ENCODE measurements at places on chromosomes 1 and 21.

DNA sequence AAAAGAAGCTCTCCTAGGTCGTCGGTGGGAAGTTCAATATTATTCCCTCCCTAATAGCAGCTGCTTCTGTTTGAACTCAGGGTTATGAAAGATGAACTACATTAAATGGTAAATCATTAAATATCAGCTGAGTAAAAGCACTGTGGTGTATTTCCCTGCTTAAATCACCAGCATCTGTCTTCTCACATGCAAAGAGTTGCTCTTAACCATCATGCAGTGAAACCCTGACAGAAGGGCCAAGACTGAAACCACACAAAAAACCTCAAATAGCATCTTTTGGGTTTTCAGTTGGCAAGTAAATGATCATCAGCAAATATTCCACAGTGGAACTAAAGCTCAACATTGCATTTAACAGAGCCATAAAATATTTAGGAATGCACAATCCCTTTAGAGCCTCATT, 380.0 kb upstream of the ADGRL2 start:
- DNase-seq, result no peak

- no peak for DNase-seq
Measured at GRCh38 chr1:187987236-187987776, 1158.6 kb downstream of the PLA2G4A start.

DNA sequence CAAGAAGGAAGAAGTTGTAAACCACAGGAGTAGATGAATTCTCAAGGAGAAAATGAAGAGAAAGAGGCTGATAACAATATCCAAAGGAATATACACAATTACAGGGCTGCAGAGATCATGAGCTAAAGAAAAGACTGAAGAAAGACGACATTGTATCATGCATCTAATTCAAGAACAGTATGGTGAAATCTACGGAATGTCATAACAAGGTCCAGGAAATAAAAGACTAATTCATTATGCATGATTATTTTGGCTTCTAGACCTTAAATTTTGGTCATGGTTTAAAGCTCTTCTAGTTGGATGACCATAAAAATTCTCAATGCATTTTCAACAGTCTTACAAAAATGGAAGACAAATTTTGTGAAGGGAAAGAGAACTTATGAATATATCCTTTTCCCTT, 71.7 kb downstream of the SH3GLB1 start:
- no peak for DNase-seq

DNA sequence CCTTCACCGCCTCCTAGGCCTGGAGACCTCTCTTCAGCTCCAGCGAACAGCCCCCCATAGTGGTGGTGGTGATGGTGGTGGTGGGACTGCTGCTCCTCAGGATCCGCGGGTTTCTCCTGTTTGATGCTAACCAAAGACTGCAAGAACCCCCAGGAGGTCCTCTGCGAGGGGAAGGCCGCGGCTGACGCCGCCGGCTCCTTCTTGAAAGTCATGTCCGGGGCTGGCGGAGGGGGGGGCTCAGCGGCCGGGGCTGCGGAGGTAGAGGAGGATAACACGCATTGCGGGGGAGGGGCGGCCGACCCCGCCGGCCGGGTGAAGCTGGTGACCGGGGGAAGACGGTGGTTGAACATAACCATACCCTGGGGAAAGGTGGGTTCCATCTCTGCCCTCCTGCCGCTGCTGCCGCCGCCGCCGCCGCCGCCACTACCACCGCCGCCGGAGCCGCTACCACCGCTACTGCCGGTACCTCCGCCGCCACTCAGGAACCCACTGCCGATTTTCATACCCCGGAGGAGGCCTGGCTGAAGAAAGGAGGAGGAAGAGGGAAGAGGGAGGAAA, 554 bp downstream of the ZNF281 start:
- DNase-seq, result peak; percentile 69

GRCh38 chr1:204725821-204726448, 40.4 kb upstream of the LRRN2 start:
- DNase-seq, result peak; percentile 88

DNA sequence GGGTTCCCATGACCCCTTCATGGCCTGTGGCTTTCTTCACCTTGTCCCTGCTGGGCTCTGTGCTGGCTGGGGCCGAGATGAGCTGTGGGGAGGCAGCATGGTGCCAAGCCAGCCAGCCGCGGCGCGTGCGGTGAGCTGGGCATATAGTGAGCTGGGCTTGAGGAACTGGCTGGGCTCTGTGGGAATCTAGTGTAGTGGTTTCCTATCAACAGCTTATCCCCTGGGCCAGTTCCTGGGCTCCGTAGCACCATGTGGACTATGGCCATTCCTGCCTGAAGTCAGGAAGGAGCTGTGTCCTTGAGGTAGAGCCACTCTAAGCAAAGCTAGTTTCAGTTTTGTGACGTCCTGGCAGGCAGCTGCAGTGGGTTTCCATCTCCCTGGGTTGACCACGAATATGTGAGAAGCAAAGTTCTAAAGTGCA, 1.8 kb downstream of the NCMAP start:
- no peak for DNase-seq

- no peak for DNase-seq
Measured at GRCh38 chr1:184389446-184389845, 2.6 kb downstream of the C1orf21 start.

GRCh38 chr1:237672748-237673147, 218.0 kb downstream of the ZP4 start:
- DNase-seq, result peak; percentile 45

- peak; percentile 30 for DNase-seq
Measured at GRCh38 chr1:198798923-198799386, 160.1 kb downstream of the PTPRC start.

- no peak for DNase-seq
Measured at GRCh38 chr1:155039308-155039669, 5.7 kb downstream of the DCST1 start.

DNA sequence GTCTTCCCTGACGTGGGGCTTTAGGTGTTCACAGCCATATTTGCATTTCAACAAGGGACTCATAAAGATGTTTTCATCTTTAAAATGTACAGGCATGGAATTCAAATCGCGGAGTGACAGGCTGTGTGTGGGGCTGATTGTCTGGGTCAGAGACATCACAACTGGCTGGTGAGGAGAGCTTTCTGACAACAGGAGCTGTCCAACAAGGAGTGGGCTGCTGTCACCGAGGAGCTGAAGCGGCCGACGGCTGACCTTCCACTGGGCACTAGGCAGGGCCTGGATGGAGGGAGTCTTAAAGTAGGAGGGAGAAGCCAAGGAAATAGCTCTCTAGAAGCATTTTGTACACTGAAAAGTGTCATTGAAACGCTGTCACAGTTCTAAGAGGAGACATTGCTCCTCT, 30.5 kb upstream of the SCMH1 start:
- no peak for DNase-seq

All from WERI-Rb-1 (cell line).